Stimulated activated CD8-positive, alpha-beta memory T cell treated with anti-CD3 and anti-CD28 coated beads, Interleukin-2, amount 100 ng/mL, for 48 hours (primary cell): ENCODE measurements at places on chromosomes 13 and 19.

DNA sequence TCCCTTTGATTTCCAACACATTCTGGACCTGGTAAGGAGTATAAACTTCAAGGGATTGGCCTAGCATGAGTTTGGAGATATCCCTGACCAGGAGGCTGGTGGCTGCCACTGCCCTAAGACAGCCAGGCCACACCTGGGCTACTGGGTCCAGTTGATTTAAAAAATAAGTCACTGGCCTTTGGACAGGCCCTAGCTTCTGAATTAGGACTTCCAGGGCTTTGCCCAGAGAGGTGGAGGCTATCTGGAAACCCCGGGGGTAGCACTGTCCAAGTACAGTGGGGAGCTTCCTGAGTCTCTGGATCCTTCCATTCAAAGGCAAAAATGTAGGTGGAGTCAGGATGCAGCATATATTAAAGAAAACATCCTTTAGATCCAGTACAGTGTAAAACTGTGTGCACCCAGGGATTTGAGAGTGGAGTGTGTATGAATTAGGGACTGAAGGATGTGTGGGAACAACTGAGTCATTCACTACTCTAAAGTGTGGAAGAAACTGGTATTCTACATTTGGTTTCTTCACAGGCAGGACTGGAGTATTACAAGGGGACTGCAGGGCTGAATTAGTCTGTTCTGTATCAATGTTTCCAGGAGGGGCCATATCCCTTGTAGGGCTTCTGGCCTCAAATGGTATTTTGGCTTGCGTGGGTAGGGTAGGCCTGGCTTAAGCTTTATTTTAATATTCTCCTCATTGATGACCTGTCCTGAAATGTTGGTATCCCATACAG lies 14.8 kb upstream of the FCGBP start:
- no peak for DNase-seq

- DNase-seq: no peak
Measured at GRCh38 chr19:5676105-5676771, 4.1 kb downstream of the MICOS13 start.

DNA sequence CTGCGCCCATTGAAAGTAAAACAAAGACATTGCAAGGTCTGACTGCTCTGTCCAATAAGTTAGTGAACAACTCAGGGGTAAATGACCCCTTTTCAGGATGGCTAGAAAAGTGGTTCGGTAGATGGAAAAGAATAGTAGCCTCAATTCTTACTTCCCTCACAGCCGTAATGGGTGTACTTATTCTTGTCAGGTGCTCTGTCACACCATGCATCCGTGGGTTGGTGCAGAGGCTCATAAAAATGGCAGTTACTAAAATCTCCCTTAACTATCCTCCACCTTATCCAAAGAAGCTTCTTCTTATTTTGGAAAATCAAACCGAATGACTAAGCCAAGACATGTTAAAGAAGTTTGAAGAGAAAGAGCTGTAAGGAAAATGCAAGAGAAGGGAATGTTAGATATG lies 31.4 kb upstream of the ZNF83 start:
- DNase-seq: no peak

- no peak for DNase-seq
Measured at GRCh38 chr13:34416971-34417380, 525.1 kb upstream of the NBEA start.

GRCh38 chr19:17205237-17206140 lies 9.7 kb upstream of the USE1 start:
- no peak for DNase-seq

GRCh38 chr13:57123681-57124080 lies 17.0 kb upstream of the PRR20A start:
- no peak for DNase-seq

DNA sequence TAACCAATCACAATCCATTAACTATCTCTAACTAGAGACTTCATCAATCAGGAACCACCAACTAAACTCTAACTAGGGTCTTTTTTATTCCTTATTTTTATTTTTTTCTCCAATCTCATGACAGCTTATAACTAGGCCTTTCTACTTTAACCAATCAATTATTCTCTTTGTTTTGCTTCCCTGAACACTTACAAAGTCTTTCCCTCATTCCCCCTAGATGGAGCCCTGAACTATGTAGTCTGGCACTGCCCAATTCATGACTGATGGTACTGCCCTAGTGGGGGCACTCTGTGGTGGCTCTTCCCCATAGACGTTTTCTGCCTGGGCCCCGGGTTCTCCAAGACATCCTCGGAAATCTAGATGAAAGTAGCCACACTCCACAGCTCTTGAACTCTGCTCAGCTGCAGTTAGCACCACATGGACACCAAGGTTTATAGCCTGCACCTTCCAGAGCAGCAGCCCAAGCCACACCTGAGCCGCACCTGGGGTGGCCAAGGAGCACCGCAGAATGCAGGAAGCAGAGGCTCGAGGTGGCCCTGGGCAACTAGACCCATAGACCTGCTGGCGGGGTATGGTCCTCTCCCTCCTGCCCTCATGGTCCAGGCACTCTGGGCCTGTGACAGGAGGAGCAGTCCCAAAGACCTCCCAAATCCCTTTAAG lies 6.6 kb downstream of the ATP7B start:
- DNase-seq: no peak

DNA sequence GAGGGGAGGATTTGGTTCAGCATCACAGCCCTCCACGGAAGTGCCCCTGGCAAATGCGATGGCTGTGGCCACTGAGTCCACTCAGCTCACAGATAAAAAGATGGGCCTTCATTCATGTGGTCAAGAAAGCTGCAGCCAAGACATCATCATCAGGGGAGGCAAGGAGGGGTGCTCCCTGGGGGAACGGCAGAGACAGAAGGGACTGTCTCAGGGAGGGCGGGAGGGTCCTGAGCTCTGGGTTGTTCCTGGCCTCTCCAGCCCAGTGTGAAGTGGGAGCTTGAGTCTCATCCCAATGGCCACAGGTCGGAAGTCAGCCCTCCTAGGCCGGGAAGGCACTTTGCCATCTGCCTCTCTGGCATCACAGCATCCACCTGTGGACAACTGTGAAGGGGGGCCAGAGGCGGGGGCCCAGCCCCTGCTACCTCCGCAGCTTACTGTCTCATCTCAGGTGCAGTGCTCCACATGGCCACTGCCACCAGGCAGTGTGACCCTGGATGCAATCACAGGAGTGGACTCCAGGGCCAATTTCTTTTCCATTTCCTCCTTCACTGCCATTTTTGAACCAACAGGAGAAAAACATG lies 137.8 kb upstream of the SOX1 start:
- DNase-seq: no peak

DNA sequence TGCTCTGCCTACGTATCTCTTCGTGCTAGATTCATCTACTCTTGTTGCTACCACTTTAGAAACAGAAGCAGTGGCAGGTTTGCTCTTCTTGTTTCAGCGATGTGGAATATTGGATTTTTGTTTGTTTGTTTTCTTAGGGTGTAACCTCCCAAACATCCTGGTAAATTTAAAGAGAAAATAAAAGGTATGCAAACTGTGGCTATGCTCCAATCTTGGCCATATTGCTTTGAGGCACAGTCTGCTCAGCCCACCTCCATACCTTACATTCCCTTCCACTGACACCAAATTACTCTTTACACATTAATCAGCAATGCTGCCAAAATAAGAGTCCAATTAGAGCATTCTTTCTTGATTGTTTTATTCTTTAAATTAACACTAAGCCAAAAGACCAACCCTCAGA lies 25.2 kb upstream of the UBL3 start:
- no peak for DNase-seq

- no peak for DNase-seq
Measured at GRCh38 chr13:21231426-21231940, 55.0 kb downstream of the MRPL57 start.

DNA sequence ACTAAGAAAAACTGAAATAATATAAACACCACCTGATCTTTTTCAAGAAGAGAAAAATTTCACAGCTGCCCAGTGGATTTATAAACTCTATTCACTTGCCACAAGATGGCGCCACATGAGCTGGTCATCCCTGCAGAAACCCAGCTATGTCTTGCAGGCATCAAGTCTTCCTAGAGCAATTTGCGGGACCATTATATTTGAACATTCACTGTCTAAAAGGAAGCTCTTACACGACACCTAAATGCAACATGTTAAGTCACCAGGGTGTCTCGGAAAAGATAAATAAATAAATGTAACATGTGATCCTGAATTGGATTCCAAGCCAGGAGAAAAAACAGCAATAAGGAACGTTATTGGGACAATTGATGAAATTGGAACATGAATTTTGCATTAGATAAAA lies 20.3 kb upstream of the AKT2 start:
- peak; percentile 52 for DNase-seq

GRCh38 chr19:18072335-18072734 lies 14.4 kb downstream of the IL12RB1 start:
- no peak for DNase-seq

DNA sequence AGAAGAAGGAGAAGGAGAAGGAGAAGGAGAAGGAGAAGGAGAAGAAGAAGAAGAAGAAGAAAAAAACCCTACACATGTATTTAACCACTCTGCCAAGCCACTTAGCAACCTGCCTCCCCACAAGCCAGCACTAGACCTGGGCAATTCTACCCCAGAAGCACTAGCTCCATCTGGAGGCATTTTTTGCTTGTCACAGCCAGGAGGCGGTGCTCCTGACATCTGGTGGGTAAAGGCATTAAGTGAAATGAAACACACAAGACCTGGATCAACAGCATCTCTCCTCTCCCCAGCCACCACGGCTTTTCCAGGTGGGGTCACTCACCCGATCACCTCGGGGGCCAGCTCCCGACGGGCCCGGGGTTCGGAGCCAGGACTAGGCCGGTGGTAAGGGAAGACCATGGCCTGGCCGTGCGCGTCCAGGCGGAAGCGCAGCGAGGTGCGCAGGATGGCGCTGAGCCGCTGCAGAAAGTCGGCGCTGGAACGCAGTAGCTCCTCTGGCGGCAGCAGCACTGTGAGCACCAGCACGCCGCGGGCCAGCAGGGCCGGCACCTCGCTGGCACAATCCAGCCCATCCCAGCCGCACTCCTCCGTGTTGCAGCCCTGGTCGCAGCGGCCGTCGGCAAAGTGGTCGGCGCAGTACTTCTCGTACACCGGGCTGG lies 26.9 kb downstream of the NOTCH3 start:
- DNase-seq: no peak

DNA sequence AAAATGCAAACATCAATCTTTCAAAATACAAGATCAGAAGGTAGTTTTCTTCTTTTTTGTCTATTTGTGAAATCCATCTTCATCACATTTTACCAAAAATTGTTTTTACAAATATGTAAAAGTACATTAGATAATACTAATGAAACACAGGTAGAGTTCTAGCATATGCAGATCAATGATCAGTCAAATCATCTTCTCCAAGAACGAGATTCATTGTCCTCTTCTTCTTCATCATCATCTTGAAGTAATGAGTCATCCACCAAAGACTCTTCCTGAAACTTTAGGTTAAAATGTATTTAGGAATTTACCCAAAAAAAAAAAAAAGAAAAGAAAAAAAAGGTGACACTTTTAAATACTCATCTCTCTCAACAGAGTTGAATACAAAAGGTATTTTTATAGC lies 85.6 kb downstream of the RBM26 start:
- no peak for DNase-seq

GRCh38 chr13:23673867-23674605 lies 103.8 kb downstream of the TNFRSF19 start:
- no peak for DNase-seq

GRCh38 chr13:46192412-46192811 lies 10.4 kb upstream of the LCP1 start:
- DNase-seq: no peak

GRCh38 chr19:17420475-17420924 lies 653 bp downstream of the MVB12A start:
- DNase-seq: peak; percentile 17

DNA sequence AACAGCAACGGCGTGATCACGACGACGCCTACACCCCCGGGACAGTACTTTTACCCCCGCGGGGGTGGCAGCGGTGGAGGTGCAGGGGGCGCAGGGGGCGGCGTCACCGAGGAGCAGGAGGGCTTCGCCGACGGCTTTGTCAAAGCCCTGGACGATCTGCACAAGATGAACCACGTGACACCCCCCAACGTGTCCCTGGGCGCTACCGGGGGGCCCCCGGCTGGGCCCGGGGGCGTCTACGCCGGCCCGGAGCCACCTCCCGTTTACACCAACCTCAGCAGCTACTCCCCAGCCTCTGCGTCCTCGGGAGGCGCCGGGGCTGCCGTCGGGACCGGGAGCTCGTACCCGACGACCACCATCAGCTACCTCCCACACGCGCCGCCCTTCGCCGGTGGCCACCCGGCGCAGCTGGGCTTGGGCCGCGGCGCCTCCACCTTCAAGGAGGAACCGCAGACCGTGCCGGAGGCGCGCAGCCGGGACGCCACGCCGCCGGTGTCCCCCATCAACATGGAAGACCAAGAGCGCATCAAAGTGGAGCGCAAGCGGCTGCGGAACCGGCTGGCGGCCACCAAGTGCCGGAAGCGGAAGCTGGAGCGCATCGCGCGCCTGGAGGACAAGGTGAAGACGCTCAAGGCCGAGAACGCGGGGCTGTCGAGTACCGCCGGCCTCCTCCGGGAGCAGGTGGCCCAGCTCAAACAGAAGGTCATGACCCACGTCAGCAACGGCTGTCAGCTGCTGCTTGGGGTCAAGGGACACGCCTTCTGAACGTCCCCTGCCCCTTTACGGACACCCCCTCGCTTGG lies 966 bp downstream of the JUNB start:
- peak; percentile 53 for DNase-seq

- DNase-seq: no peak
Measured at GRCh38 chr13:43240278-43240677, 216.9 kb downstream of the DNAJC15 start.

- no peak for DNase-seq
Measured at GRCh38 chr13:23859455-23859854, 29.7 kb downstream of the MIPEP start.

- no peak for DNase-seq
Measured at GRCh38 chr19:7934766-7935165, 8.7 kb downstream of the TIMM44 start.
